ENCODE measurements at places on chromosomes 3 and 15.
A peak's percentile ranks its signal among the peaks of the same experiment; 100 is the strongest.

GRCh38 chr3:123799544-123800361, 84.4 kb downstream of the MYLK start:
- DNase-seq, result no peak

DNA sequence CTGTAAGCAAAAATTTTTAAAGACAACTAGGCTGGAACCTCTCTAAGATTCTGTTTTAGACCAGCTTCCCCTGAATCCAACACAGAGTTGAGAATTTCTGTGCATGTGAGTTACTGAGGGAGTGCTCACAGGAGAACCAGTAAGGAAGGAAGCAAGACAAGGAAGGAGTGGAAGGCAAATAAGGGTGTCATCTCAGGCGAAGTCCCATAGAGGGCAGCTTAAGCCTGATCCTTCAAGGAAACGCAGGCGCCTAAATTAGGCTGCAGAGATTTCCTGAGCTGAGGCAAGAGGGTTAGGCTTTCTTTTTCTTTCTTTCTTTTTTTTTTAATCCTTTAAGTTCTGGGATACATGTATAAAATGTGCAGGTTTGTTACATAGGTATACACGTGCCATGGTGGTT, 36.2 kb upstream of the COL6A6 start:
- no peak for DNase-seq

GRCh38 chr3:81666502-81667121, 94.8 kb downstream of the GBE1 start:
- peak; percentile 8 for DNase-seq

- no peak for DNase-seq
Observed at GRCh38 chr15:29613951-29614382, 208.3 kb downstream of the TJP1 start.

GRCh38 chr3:27253391-27253790, 115.8 kb downstream of the NEK10 start:
- no peak for DNase-seq

GRCh38 chr3:43286841-43287499, 630 bp downstream of the SNRK start:
- DNase-seq, result peak; percentile 58

GRCh38 chr3:117893001-117893400, 1141.6 kb downstream of the IGSF11 start:
- no peak for DNase-seq

GRCh38 chr3:20666091-20666490, 480.1 kb upstream of the SGO1 start:
- DNase-seq, result no peak

Data from hematopoietic multipotent progenitor cell treated with erythropoietin and hydrocortisone succinate and interleukin-3 and kit ligand, for 17 days (in vitro differentiated cells).